ENCODE measurements at places on chromosomes 13 and 19.
A peak's percentile ranks its signal among the peaks of the same experiment; 100 is the strongest.

GRCh38 chr19:44141191-44142058, at the start of gene ZNF234:
Gene ZNF234, plus strand, starts transcription at chr19:44141554. Its CDS starts 3,079 bp downstream, at chr19:44144633.
- peak; percentile 95 for DNase-seq

DNA sequence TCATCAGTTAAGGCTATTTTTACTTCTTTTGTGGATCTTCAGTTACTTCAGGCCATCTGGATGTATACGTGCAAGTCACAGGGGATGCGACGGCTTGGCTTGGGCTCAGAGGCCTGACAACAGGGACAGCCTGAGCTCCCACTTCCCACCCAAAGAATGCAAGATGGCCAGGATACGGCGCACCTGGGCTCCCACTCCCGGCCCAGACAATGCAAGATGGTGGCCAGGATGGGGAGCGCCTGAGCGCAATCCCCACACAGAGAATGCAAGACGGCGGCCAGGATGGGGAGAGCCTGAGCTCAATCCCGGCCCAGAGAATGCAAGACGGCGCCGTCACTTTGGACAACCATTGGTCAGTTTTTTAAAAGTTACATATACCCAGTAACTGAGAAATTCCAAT, 25.3 kb upstream of the MIER2 start:
- no peak for DNase-seq

- DNase-seq: peak; percentile 69
Measured at GRCh38 chr19:40465025-40465556, 454 bp downstream of the BLVRB start.

DNA sequence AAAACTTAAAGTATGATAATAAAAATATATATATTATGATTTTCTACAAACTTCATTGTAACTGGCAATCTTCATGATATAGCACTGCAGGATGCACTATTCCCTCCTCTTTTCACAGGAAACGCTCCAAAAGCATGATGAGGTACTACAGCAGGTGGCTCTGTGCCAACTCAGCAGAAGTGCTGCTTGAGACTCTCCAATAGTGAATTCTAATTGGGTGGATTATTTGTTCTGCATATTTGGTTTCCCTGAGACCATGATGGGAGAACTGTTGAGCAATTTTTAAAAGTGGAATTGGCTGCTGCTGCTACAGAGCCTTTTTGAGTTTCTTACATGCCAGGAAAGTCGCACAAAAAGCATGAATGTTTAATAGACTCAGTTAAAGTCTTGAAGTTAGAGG, 1782.4 kb upstream of the PCDH20 start:
- no peak for DNase-seq

GRCh38 chr19:18126097-18126496, 26.9 kb upstream of the PIK3R2 start:
- DNase-seq: no peak

DNA sequence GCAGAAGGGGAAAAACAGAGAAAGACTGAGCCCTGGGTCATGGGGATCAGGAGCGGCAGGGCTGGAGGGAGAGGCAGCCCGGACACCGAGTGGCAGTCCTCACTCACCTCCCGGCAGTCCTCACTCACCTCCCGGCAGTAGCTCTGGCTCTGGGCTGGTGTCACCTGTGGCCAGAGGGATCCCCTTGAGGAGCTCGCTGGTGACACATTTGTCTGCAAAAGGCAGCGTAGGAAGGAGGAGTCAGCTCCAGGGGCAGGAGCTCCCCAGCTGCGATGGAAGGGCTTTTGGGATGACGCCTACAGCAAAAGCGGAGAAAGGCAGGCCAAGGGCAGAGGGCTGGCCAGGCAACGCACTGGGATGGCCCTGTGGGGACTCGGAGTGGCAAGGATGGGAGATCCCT, 739 bp downstream of the EIF3G start:
- no peak for DNase-seq

DNA sequence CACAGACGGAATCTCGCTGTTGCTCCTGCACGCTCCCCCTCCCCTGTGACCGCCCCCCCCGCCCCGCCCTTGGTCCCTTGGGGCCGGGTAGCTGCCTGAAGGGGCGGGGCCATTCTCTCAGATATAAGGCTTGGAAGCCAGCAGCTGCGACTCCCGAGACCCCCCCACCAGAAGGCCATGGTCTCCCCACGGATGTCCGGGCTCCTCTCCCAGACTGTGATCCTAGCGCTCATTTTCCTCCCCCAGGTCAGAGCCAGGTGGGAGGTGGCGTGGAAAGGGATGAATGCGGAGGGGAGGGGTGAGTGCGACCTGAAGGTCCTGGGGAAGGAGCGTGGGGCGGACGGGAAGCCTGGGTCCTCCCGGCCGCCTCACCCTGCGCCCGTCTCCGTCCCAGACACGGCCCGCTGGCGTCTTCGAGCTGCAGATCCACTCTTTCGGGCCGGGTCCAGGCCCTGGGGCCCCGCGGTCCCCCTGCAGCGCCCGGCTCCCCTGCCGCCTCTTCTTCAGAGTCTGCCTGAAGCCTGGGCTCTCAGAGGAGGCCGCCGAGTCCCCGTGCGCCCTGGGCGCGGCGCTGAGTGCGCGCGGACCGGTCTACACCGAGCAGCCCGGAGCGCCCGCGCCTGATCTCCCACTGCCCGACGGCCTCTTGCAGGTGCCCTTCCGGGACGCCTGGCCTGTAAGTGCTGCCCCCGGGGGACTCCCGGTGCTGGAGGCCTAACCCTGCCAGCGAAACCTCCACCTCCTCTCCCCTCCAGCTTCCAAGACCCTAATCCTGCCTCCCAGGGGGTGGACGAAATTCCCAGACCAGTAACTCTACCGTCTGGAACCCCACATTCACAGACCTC, at the start of gene DLL3:
TSS of gene DLL3 (plus strand) at position 150 of the 845 bp plus-strand sequence. CDS start at position 178, 28 bp downstream.
- DNase-seq: no peak

DNA sequence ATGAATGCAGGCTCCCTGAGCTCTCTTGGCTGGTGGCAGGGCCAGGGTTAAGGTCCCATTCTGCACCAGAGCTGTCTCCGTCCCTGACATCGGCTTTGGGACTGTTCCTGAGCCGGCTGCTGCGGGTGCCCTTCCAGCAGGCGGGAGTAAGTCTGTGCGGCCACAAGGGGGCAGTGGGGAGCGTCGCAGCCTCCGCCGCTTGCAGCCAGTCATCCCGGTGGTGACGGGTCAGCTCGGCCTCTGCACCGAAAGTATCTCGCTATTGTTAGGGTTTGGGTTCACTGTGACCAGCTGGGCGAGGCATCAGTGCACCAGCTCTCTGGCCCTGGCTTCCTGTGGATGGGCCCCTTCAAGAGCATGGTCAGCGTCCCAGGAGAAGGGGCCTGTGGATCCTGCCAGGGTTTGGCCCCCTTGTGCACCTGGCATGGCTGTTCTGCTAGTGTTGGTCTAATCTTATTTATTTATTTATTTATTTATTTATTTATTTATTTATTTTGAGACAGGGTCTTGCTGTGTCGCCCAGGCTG, 15.1 kb downstream of the NDUFB7 start:
- peak; percentile 95 for DNase-seq

DNA sequence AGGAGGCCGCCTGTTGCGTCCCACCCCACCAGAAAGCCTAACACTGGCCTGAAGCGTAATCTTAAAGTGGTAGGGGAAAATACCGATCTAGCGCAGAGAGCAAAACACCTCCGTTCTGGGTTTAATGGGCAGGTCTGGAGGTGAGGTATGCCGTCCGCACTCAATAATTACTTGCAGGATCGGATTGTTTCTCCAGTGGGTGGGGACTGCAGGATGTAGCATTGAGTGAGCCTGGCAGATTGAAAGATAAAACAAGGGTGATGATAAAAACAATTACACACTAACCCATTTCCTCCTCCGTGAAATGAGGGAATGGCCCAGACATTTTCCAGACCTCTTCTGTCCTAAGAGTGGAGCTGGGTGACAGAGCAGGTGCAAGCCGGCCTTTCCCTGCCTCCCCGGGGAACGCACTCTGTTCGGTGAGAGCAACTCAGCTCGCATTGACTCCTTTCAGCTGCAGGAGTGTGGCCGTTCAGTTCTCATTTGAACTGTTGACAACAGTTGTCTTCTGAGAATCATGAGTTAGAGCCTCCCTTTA, 110.2 kb upstream of the DOCK9 start:
- DNase-seq: no peak

GRCh38 chr13:38417727-38418126, 68.1 kb downstream of the UFM1 start:
- DNase-seq: peak; percentile 10

DNA sequence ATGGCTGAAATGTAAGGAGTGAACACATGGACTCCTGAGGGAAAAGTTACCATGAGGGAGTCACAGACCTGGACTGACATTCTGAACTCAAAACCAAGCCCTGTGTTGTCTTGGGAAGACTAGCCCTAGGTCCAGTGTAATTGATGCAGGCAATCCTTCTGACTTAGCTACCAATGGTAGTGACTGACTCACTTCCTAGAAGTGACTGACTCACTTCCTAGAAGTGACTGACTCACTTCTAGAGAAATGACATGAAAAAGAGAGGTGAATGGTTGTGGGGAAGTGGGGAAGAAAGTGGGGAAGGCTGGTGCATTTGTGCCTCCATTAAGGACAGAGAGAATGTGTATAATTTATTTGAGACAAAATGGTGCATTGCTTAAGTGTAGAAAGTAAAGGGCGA, 49.9 kb downstream of the EDNRB start:
- DNase-seq: no peak

DNA sequence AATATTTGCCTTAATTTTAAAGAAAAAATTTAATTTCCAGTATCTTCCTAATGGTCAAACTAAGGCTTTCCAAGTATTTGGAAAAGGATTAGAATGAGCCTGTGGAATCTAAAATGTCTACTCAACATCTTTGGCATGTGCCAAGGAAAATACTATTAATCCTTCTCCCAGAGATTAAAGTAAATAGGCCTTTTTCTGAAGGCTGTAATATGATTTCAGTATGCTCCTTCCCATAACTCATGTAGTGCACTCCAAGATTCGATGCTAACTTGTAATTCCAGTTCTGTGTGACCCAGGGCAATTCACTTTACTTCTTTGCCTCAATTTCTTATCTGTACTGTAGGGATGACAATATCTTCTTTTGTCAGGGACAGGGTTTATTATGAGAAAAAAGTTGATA, 196.9 kb downstream of the ZIC5 start:
- DNase-seq: no peak

GRCh38 chr13:31587698-31588266, 151.5 kb upstream of the RXFP2 start:
- DNase-seq: peak; percentile 40

GRCh38 chr13:98105929-98106336, 37.0 kb upstream of the FARP1 start:
- DNase-seq: peak; percentile 61

- no peak for DNase-seq
Measured at GRCh38 chr13:95388420-95389079, 87.3 kb upstream of the ABCC4 start.

DNA sequence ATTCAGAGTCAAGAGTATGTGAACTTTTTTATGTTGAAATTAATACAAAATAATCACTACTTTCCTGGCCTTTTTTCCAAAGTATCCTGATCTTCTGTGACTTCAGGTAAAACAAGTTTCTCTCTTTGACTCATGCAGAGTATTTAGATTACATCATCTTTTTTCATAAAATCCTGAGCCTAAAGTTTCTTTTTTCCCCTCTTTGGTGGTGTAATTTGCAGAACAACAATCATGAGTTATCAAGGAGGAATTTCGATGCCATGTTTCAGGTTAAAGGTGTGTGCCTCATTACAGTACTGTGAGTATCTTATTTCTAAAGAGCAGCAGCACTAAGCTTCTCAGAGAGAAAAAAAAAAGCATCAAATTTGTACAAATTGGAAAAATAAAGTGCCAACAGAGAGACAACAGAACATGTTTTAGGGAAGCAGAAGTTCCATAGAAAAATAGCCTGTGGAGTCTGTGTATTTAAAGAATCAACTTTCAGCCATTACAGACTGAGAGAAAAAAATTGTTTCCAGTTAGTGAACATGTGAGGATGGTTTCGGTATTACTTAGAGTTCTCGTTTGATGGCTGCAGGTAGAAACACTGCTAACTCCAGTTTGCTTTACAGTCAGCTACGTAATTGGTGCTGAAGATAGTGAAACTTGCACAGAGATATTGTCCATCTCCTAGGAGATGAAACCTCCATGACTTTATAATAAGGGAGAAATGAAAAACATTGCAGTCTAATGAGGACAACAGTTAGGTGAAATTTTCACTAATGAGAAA, 78.1 kb upstream of the PCDH9 start:
- DNase-seq: no peak

DNA sequence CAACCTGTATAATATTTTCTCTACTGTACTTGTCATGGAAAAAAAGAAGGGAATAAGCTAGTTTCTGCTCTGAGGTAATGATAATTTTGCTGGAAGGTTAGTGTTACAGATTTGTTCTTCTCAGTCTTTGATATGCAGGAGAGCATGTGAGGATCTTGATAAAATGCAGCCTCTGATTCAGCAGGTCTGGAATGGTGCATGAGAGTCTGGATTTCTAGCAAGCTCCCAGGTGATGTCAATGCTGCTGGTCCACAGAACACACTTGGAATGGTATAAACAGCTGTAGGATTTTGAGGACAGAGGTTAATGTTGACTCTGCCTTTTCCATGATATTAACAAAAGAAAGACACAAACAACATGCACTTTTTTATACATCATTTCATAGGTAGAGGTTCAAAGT, 173.6 kb downstream of the NDFIP2 start:
- no peak for DNase-seq

GRCh38 chr13:45544520-45544919, 71.0 kb downstream of the ERICH6B start:
- DNase-seq: no peak

- peak; percentile 79 for DNase-seq
Measured at GRCh38 chr13:32427852-32428580, at the start of gene N4BP2L1. Gene N4BP2L1, minus strand, starts transcription at chr13:32428130. Its CDS starts 48 bp downstream, at chr13:32428082.

- DNase-seq: no peak
Measured at GRCh38 chr19:53112286-53112685, 9.1 kb upstream of the ZNF160 start.

- DNase-seq: no peak
Measured at GRCh38 chr19:49084206-49085019, 838 bp upstream of the SNRNP70 start.

- DNase-seq: no peak
Measured at GRCh38 chr13:99342723-99343315, 35.6 kb upstream of the GPR183 start.

DNA sequence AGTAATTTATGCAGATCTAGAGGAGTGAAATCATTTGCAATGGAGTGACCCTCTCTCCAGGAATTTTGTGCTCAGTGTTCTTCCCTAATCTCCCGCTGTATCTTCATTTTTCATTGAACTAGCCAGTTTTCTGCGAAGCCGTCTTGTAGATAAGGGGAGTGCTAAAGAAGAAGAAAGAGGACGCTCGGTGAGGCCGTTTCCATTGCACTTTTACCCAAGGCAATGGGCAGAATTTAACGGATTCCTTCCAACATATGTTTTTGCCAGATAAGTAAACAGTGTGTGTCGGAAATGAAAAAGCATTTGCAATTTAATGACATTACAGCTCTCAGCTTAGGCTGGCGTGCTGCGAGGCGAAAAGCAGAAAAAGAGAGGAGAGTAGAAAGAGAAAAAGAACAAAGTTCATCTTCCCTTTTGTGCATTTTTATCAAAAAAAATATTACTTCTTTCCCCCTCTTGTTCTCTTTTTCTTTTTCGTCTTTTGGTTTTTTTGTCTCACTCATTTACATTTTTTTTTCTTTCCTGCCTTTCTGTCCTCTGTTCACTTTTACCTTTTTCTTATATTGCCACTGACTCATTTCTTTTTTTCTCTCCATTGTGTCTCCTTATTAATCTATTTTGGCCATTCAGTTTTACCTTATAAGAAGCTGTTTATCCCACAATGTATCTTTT, 49.9 kb downstream of the SOX21 start:
- no peak for DNase-seq
